Posterior vena cava (tissue), 2 donors: ENCODE measurements at places on chromosomes 1 and 21. TPM values are rescaled to one million over a fixed set of nuclear protein-coding genes. Genes with fewer than 3 reads are reported as not detected.

Gene RNU1-3
- 12,584 TPM for total RNA-seq

Gene DCST1
- not detected for total RNA-seq

Gene CD247
- total RNA-seq: 2.0 TPM

Gene F3
- total RNA-seq: 72.2 TPM

Gene RUNX3
- total RNA-seq: 8.9 TPM
